ENCODE measurements at places on chromosomes 3 and 15.

- peak; percentile 12 for DNase-seq
Measured at GRCh38 chr15:100879061-100879463, 569 bp upstream of the ALDH1A3 start.

GRCh38 chr3:182711853-182712252 is 81.5 kb upstream of the ATP11B start:
- no peak for DNase-seq

GRCh38 chr3:194270627-194271459 is 80.3 kb downstream of the CPN2 start:
- DNase-seq: peak; percentile 86

DNA sequence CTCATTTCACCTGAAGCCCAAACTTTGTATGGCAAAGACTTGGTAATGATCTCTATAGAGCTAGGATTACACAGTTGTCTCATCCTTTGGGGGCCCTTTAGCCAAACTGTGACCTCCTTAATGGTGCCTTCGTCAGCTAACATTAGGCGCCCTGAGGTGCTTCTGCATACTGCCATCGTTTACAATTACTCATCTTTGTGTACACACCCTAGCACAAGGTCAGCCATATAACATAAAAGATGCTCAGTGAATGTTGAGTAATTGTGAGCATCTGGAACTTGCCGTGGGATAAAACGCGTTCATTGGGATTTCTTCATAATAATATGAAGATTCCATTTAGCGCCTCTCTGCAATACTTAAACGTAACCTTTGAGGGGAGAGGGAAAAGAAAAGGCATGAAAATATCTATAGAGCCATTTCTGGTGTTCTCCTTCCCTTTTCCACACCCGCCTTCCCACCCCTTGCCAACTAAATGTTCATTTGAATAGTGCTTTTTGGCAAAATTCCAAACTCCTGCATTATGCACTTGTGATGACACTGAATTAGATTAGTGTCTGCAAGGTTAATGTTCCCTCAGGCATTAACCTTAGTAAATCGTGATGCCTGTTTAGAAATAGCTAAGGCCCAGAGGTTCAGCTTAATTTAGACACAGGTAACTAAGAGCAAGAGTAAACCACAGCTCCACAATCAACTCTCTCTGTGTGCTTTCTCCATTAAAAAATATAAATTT is 990 bp upstream of the ZNF148 start:
- DNase-seq: no peak

DNA sequence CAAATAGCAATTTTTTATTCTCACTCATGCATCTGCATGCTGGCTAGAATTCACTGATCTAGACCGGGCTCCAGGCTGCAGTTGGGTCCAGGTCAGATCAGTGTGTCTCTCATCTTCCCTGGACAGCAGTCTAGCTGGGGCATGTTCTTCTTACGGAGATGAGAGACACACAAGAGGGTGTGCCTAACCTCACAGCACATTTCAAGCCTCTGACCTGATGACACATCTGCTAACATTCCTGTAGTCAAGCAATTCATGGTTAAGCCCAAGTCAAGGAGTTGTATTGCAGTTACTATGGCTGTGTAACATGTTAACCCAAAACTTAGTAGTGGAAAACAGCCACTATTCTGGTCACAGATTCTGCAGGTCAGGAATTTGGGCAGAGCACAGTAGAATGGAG is 13.1 kb downstream of the BSN start:
- DNase-seq: no peak
